ENCODE measurements at places on chromosomes 1 and 21.
A peak's percentile ranks its signal among the peaks of the same experiment; 100 is the strongest.

DNA sequence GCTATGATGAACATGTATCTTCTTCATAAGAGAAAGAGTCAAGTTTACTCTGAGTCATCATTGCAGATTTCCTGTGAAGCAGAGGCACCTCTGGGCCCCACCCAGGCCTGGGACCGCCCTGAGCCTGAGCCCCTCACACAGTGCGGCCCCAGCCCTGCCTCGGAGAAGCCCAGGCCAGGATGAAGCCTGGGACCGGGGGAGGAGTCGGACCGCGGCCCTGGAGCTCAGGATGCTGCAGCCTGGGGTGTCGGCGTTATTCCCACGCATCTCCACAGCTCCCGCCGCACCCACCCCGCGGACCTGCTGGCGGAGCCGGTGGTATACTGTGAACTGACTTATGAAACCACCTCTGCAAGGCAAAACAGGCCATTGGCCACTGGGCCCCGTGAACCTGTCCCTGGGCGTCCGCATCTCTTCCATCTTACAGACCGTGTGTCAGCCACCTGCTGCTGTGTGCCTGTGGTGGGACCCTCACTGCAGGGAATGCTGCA, 2.4 kb upstream of the COL6A1 start:
- no peak for DNase-seq

- no peak for DNase-seq
Measured at GRCh38 chr1:172793823-172794222, 134.9 kb downstream of the FASLG start.

DNA sequence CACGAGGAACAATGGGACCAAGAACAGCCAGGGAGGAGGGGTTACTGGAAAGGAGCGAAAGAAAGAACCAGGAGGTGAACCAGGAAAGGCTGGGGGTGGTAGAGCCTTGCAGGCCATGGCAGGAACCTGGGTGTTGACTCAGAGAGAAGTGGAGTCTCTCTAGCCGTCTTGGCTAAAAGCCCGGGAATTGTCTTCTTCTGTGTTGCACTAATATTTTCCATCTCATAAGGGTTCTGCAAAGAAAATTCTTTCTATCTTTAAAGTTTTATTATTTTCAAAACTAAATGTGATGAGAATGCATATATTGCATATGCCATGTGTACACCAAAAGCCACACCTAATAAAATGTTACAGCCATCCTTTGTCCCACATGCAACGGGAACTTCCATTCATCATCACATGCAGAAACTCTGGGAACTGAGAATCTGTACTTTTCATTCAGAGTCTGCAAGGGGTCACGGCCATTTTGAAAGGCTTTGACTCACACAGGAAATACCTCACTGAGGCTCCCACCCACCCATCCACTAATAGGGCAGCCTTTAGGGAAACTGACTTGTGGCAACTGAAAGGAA, 38.0 kb downstream of the ERG start:
- no peak for DNase-seq

DNA sequence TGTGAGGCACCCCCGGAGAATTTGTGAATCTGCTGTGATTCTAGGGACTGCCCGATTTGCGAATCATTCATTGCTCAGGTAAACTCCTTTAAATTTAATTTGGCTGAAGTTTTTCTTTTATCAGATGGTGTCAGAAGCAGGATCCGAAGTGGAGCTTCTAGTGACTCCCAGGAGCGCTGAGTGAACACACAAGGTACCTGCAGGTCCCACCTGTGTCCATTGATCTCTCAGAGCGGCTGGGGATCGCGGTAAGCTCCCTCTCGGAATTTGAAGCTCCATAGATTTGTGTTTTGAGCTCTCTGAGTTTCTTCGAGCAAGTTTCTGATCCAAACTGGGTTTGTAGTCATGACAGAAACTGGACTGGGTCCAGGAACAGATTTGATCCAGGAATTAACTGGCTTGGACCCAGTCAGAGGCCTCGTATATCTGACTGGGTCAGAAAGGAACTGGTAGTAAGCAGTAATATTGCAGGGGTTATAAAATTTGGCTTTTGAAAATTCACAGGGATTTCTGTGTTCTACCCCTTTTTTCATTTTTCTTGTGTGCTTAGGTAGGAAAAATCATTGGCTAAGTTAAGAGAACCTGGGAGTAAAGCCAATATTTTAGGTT, 56.2 kb upstream of the EDEM3 start:
- DNase-seq: no peak

- DNase-seq: no peak
Measured at GRCh38 chr1:238647877-238648276, 738.5 kb upstream of the CHRM3 start.

DNA sequence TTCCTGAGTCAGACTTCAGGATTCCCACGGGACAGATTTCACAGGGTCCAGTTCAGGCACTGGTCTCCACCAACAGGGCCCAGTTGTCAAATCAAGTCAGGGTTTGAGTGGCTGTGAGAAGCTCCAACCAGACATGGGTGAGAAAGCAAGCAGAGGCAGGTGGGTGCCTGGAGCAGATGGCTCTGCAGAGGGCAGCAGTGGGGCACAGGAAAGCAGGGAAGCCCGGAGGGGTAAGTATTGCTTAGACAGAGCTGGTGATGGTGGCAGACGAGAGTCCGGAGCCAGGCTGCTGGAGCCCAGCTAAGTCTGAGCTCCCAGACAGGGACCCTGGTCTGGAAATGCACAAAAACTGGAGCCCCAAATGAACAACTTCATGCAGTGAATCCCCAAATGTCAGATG, 40.4 kb downstream of the RIMS3 start:
- DNase-seq: peak; percentile 10

DNA sequence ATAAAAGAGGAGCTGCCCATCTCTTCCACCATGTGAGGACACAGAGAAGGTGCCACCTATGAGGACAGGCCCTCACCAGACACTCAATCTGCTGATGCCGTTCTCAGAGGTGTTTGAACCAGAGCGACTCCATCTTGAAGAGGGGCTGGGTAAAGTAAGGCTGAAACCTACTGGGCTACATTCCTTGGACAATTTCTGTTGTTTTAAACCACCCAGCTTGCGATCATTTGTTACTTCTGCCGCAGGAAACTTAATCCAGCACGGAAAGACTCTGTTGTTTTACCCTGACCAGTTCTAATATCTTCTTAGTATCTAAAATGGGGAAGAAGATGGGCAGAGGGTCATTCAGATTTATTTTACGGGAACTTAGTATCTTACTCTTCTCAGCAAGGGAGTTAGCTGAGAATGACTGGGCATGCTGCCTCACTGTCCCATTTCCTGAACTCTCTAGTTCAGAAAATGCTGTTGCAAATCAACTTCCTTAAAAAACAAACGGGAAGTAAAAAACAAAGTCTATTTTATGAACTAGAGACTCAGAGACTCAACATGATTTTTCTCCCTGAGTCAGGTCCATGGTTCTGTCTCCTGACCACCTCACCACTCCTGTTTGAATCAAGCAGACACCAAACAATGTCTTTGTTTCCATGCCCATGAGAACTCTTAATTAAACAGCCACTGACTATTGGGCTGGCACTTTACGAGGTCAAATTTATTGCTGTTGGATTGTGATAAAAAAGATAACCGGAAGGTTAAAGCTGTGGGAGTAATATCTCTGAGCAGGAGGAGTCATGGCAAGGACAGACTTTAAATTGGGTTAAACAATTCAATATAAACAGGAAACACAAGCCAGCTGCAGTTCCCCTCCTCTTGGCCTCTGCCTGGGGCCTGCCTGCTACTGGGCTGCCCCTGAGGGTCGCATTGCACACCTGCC, 23.8 kb upstream of the IFNAR1 start:
- DNase-seq: no peak

- DNase-seq: no peak
Measured at GRCh38 chr1:8152731-8153702, 126.9 kb upstream of the ERRFI1 start.

DNA sequence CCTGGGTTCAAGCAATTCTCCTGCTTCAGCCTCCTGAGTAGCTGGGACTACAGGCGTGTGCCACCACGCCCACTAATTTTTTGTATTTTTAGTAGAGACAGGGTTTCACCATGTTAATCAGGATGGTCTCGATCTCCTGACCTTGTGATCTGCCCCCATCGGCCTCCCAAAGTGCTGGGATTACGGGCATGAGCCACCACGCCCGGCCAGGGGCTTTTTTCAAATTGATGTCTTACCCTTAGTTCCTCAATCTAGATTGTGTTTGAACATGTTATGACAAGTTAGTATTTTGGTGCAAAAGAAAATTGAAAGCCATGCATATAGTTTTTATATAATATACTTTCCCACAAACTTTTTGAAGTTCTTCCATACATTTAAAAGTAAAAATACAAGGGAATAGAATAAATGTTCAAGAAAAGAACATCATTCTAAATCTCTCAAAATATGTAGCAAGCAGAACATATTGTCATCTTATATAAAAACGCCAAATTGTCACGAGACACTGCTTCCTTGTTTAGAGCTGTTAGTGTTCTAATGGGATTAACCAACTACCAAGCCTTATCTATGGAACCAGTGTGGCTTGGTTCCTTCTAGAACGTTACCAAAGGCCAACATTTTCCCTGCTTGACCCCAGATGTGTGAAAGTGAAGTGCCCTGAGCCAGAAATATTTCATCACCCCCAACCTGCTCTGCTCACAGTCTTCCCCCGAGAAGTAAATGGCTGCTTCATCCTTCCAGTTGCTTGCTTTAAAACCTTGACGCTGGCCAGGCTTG, 9.5 kb upstream of the PLEKHM2 start:
- DNase-seq: no peak

DNA sequence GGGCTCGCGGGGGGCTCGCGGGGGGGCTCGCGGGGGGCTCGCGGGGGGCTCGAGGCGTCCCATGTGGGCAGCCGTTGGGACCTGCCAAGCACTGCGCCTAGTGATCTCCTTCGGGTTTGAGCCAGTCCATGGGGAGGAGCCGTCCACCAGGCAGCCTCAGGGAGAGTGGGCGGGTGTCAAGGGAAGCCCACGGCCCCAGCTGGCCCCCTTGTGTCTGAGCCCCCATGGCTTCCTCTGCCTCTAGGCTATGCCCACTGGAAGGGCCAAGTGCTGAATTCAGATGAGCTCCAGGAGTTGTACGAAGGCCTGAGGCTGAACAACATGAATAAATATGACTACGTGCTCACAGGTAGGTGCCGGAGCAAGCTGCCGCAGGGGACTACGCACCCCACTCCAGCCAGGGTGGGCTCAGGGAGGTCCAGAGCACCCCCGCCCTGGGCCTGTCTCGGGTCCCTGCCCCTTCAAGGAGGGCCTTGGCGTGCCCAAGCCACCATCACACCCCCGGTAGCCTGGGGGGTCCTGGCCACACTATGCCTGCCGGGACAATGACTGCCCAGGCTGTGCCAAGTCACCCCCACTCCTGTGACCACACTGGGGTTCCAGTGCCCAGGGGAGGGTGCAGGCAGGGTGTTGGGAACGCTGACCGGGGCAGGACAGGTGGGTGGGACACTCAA, 22.6 kb downstream of the PDXK start:
- DNase-seq: no peak

DNA sequence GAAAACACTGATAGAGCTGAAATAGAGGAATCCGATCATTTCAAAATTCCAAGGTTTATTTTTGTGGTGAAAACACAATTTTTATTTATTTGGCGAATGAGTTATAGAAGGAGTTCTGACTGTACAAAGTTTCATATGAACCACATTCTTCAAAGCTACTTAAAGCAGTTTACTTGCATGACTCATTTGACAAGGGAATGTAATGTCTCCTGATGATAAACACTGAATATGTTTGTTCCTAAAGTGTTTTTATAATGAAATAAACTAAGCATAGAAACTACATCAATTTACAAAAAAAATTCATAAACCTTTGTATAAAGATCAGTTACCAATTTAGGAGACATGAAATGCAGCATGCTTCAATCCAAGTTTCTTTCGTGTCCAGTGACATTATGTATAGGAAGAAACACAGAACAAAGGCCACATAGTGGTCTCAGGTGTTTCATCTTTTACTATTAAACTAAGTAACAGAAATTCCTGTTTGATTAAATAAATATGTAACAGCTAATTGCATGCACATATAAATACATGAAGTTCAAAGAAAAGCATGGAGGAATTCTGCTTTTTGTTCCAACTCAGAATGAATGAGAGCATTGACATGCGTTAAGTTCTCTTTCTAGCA, 2.5 kb downstream of the PRKACB start:
- no peak for DNase-seq

- DNase-seq: no peak
Measured at GRCh38 chr1:116466810-116467557, 93.9 kb downstream of the ATP1A1 start.

- DNase-seq: no peak
Measured at GRCh38 chr1:90963236-90963635, 58.6 kb downstream of the ZNF644 start.

DNA sequence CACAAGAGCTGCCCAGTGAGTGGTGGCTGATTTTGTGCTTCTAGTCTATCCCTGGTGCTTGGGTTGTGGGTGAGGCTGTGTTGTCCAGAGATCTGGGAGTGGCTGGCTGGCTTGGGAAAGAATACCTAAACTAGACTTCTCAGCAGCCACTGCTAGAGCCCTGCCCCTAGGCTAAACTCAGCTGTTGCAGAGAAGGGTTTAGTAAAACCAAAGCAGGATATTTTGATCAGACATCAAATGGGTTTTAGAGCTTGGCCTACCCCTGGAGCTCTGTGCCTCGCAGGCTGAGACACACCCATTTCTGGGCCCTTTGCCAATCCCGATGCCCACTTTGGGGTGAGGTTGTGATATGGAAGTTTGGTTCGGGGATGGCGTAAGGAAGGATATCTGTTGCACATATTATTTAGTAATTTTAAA, 88.5 kb downstream of the UCK2 start:
- no peak for DNase-seq
